ENCODE measurements at places on chromosomes 2 and 18.

DNA sequence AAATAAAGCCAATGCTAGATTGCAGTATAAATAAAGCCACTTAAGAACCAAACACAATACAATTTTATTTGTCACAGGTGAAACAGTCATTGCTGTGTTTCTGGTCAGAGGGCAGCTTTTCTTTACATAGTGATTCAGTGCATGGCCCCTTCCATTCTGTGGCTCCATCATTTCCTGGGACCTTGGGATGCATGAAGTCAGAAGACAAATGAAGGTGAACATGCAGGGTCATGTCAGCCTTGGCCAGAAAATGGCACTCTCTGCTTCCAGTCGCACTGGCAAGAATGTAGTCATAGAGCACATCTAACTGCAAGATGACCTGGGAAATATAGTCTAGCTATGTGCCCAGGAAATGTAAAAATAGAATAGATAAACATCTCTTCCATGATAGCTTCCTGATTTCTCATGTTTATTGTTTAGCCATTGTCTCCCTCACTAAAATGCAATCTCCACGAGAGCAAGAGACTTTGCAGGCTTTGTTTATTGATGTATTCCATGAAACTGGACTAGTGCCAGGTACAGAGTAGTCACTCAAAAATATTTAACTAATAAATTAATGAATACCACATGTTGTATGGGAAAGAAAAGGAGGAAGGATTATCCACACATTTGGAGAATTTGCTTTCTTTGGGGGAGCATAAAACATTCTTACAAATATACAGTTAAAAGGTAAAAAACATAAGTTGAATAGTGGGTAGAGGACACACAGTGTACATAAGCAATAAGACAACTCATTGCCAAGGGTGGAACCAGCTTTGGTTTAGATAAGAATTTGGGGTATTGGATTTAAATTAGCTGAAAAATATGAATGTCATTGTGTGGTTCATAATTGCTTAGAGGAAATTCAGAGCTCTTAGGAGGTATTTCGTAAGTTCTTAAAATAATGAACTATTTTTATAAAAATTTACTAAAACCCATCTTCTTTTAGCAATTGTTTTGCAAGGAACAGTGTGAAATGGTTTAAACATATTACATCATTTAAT is 343.8 kb downstream of the PID1 start:
- DNase-seq: no peak

- no peak for DNase-seq
Observed at GRCh38 chr2:17608251-17608650, 67.8 kb downstream of the VSNL1 start.

- DNase-seq: no peak
Observed at GRCh38 chr2:178386986-178387597, 63.9 kb downstream of the PRKRA start.

GRCh38 chr18:31508781-31509180 is 10.8 kb downstream of the DSG2 start:
- DNase-seq: no peak

- no peak for DNase-seq
Observed at GRCh38 chr2:179805001-179805400, 56.4 kb downstream of the ZNF385B start.

GRCh38 chr18:22318745-22319407 is 98.8 kb downstream of the CTAGE1 start:
- DNase-seq: no peak

- DNase-seq: peak; percentile 91
Observed at GRCh38 chr2:129877795-129878775, 101.4 kb upstream of the RAB6C start.

- DNase-seq: no peak
Observed at GRCh38 chr2:97617911-97618310, 28.0 kb upstream of the COX5B start.

GRCh38 chr2:73291093-73291460 is 2.3 kb downstream of the EGR4 start:
- no peak for DNase-seq

DNA sequence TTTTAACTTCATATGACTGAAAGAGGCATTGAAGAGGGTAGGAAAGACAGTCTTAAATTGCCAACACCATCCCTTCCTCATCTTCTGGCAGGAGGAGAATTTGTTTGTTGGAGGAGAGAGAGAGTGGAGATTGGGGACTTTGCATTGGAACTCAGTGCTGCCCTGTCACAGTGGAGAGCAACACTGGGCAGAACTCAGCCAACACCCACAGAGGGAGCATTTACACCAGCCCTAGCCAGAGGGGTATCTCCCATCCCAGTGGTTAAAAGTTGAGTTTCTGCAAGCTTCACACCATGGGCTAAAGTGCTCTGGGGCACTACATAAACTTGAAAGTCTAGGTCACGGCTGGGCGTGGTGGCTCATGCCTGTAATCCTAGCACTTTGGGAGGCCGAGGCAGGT is 174.1 kb downstream of the ANKRD30B start:
- DNase-seq: peak; percentile 45

DNA sequence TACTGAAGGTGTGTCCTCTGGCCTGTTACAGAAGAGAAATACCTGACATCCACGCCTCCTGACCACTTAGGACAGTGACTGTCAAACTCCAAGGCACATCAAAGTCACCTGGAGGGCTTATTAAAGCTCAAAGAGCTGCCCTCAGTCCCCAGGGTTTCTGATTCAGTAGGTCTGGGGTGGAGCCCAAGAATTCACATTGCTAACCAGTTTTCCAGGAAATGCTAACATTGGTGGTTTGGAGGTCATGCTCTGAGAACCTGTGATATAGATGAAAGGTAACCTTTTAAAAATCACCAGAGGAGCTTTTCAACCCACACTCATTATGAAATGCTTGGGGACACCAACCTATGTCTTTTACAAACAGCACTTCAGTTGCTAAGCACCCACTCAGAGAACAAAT is 172.3 kb downstream of the ALK start:
- DNase-seq: no peak

DNA sequence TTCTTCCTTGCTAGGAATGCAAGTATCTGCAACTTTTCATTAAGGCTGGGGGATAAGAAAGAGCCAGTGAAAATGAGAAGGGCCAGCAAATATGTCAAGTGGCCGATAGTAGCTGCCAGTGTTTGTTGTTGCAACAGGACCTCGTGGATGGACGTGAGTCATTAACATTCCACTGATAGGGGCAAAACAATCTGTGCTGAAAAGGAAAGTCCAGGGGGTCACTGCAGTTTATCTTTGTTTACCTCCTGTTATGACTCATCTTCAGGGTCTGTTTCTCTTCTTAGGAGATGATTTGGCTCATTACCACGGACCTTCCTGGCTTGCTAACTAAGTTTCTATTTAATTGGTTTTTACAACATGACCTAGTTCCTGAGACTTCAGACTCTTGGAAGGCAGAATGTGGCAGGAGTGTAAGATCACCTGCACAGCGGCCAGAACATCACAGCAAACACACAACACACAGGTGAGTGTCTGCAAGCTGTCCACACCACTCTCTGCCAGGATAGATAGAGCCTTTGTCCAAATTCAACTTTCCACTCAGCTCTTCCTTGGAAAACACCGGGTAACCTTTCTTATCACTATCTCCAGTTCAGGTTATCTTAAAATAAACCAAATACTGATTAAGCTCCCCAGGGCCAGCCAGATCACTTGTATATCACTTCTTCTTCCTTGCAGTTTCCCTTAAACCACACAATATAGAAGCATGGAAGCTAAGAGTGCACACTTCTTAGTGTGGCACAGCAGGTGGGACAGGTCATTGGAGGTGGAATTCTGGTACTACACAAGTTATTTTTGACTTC is 157.5 kb upstream of the LMAN1 start:
- no peak for DNase-seq

- DNase-seq: no peak
Observed at GRCh38 chr2:239087046-239087710, 239.3 kb downstream of the TWIST2 start.

DNA sequence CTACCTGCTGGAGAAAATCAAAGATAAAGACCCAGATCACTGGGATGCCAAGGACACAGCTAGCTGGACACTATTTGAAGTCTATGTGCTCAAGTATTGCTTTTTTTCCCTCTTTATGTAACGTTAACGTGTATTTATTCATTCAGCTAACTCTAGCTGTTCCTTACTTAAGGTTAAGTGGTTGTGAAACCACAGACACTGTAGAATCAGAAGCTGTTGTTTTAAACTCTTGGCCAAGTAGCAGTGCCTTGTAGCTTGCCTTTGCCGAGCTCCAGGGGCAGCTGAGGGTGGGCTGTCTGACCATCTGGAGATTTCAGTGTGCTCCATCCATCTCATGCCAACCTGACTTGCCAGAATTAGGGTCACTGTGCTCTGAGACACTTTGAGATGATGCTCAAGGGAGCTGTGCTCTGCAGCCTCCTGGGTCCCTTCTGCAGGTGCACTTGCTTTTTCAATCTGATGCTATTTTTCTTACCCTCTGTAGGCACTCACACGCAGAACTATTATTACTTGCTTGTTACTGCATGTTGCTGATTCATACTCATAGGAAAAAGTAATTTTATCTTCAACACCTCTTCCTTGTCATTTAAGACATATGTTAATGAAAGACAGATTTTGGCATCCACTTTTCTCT is 116.2 kb downstream of the METTL8 start:
- DNase-seq: no peak

- no peak for DNase-seq
Observed at GRCh38 chr18:49920731-49921130, 107.4 kb upstream of the ACAA2 start.

- DNase-seq: no peak
Observed at GRCh38 chr2:121155502-121156056, 129.4 kb downstream of the TFCP2L1 start.

- DNase-seq: no peak
Observed at GRCh38 chr2:69642709-69643601, 584 bp downstream of the AAK1 start.

DNA sequence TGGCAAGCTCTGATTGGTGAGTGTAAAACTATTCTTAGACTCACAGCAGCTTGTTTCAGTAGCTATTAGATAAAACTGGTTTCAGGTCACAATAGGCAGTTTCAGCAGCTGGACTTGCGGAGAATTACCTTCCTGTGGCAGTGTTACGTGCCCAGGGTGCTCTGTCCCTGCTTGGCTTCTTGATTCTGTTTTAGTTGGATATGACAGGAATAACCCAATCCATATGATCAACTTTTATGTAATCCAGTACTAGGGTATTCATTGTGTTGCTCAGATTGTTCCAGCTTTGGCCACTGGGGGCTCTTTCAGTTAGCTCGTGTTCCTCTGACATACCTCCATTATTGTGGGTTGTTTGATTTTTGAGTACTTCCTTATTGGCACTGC is 43.1 kb downstream of the INPP4A start:
- no peak for DNase-seq

GRCh38 chr2:113211226-113212105 is 37.7 kb downstream of the PSD4 start:
- DNase-seq: no peak

GRCh38 chr2:25590921-25591505 is 82.4 kb downstream of the DTNB start:
- DNase-seq: no peak

DNA sequence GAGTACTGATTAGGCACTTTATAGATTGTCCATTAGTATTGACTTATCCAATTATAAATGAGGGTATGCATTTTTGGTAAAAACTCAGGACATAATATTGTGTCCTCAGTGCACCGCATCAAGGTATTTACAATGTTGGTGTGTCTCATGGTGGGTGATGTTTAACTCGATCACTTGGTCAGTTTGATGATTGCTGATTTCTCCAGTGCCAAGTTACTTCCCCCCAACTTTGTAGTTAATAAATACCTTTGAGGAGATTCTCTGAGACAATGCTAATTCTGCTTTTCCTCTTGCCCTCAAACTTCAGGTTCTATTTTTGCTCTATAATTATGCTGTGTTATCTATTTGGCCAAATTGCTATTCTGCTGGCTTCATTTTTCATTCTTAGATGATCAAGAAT is 28.2 kb upstream of the SERPINB7 start:
- no peak for DNase-seq

GRCh38 chr2:159265171-159265576 is 21.3 kb downstream of the WDSUB1 start:
- DNase-seq: no peak

DNA sequence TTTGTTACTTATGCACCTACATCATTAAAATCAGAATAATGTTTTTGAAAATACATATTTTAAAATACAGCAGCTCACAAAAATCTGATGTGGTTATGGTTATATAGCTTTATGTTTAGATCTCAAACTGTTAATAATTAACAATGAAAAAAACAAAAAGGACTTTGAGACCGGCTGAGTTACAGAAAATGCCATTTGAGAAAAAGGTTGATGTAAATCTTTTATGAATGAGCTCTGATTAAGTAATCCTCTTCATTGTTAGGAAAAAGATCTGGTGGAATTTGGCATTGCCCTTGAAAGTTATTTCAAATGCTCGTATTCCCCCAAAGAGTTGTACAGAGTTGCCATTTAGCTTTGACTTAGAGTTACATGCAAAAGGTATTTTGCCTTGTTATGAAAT is 82.8 kb upstream of the PROKR1 start:
- no peak for DNase-seq

DNA sequence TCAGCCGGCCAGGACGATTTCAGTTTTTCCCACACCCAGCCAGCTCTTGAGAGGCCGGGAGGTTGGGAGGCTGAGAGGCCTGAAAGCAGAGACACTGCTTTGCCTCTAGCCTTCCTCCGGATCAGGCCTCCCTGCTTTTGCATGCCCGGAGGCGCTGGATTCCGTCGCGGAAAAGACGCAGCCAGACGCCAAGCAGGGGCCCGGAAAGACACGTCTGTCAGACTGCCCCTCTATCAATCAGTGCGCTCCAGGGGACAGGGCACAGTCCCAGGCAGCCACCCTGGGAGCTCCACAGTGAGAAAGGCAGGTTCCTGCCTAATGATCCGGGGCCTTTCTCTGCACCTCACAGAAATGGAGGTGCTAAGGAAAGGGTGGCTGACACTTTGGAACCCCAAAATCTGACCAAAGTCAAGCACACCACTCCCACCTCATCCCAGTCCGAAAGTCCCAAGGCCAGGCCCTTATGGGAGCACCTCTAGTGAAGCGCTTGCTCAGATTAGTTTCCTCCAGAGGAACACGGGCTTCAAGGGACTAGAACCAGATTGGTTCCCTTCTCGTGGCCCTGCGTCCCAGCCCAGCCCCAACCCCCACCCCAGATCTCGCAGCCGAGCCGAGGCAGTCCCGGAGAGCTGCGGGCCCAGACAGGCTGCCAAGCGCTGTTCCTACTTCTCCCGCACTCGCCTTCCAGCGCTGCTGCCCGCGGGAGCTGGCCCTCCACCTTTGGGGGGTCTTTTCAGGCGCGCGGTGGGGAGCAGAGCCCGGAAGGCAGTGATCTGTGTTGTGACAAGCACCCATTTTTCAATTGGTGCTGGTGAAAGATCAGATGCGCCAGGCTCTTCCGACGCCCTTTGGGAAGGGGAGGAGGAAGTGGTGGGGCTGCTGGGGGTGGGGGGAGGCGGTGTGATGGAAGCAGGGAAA is 5.0 kb downstream of the DLX1 start:
- DNase-seq: peak; percentile 68

DNA sequence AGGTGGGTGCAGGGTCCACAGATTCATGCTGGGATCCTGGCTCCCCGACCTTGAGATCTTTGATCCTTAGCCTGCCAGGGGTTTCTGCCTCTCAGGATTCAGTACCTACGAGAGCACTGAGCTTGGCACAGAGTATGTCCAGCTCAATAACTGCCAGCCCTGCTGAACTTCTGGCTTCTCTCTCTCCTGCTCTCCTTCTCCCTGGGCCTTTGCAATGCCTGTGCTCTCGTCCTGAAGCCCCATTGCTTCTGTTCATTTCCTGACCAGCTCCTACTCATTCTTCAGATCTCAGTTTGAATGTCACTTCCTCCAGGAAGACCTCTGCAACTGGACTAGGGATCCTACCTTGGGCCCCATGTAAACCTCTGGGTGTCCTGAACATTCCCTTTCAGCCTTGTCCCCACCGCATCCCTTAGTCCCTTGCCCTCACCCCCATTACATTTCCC is 113.8 kb upstream of the HAAO start:
- no peak for DNase-seq

All from esophagus muscularis mucosa (tissue), 4 donors.